Parietal lobe (tissue), 2 donors: ENCODE measurements at places on chromosomes 12 and 14. TPM values are rescaled to one million over a fixed set of nuclear protein-coding genes. Genes with fewer than 3 reads are reported as not detected.

MORN3 gene
- total RNA-seq = 3.8 TPM

NRIP2 gene
- total RNA-seq = not detected

CMKLR1 gene
- total RNA-seq = 1.3 TPM

OR4M1 gene
- total RNA-seq = not detected

CD69 gene
- not detected for total RNA-seq

GNPTAB gene
- total RNA-seq = 206 TPM

ACOT4 gene
- total RNA-seq = 1.6 TPM

TRHDE gene
- total RNA-seq = 21.3 TPM

AGAP2 gene
- 40.7 TPM for total RNA-seq

CIPC gene
- 46.0 TPM for total RNA-seq

DIO2 gene
- 24.4 TPM for total RNA-seq

PLEK2 gene
- not detected for total RNA-seq

SBNO1 gene
- 51.0 TPM for total RNA-seq

A2M gene
- total RNA-seq = 48.8 TPM

LMO3 gene
- total RNA-seq = 492 TPM

C12orf60 gene
- total RNA-seq = 1.3 TPM

RFX4 gene
- 9.4 TPM for total RNA-seq

KRT73 gene
- total RNA-seq = not detected

ADCY4 gene
- total RNA-seq = 3.1 TPM

CPSF6 gene
- 186 TPM for total RNA-seq

LPAR5 gene
- total RNA-seq = 0.94 TPM

MMP14 gene
- total RNA-seq = 8.5 TPM

SMIM41 gene
- not detected for total RNA-seq

KDM2B gene
- 108 TPM for total RNA-seq

ASB2 gene
- not detected for total RNA-seq

EPYC gene
- total RNA-seq = not detected

SOAT2 gene
- not detected for total RNA-seq

SERPINA1 gene
- 1.9 TPM for total RNA-seq

SERPINA3 gene
- 1.3 TPM for total RNA-seq

MYG1 gene
- 46.3 TPM for total RNA-seq

CLEC2B gene
- total RNA-seq = 0.63 TPM

NACA gene
- total RNA-seq = 1,016 TPM

KRT72 gene
- not detected for total RNA-seq

ARHGDIB gene
- total RNA-seq = 14.7 TPM
